ENCODE measurements at places on chromosomes 6 and 20.

DNA sequence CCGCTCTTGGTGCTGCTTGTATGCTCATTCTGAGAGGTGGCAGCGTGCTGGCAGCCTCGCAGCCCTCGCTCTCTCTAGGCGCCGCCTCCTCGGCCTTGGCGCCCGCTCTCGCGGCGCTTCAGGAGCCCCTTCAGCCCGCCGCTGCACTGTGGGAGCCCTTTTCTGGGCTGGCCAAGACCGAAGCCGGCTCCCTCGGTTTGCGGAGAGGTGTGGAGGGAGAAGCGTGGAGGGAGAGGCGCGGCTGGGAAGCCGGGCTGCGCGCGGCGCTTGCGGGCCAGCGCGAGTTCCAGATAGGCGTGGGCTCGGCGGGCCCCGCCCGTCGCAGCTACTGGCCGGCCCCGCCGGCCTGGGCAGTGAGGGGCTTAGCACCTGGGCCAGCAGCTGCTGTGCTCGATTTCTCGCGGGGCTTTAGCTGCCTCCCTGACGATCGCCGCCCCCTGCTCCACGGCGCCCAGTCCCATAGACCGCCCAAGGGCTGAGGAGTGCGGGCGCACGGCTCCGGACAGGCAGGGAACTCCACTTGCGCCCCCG is 19.5 kb upstream of the FAM8A1 start:
- DNase-seq: peak; percentile 45

GRCh38 chr20:37270576-37271420 is 9.2 kb upstream of the GHRH start:
- DNase-seq: no peak

DNA sequence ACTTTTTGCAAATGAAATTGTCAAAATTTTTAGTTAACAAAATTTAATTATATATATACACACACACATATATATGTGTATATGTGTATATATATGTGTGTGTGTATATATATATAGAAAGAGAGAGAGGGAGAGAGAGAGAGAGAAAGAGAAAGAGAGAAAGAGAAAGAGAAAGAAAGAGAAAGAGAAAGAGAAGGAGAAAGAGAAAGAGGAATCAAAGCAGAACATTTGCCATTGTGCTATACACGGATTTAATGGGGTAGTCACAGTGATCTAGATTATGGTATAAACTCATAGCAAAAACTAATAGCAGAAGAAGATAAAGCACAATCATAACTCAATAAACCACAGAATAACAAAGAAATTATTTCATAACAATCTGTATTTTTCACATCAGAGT is 126.7 kb downstream of the DST start:
- DNase-seq: no peak

DNA sequence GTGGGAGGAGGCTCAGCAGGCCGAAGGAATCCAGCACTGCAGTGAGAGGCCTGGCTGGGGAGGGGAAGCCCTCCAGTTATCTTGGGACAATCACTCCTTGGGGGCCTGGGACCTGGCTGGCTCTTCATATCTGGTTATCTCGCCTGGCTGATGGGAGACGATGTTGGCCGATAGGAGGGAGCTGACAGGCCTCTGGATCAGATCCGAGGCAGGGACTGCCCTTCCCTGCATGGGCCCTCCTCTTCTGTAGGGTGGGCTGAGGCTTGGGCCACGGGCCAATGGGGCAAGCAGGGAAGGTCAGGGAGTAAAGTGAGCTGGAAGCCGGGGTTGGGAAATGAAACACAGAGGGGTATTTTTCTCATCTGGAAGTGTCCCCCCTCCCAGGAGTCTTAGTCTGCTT is 25.2 kb downstream of the MANBAL start:
- no peak for DNase-seq

DNA sequence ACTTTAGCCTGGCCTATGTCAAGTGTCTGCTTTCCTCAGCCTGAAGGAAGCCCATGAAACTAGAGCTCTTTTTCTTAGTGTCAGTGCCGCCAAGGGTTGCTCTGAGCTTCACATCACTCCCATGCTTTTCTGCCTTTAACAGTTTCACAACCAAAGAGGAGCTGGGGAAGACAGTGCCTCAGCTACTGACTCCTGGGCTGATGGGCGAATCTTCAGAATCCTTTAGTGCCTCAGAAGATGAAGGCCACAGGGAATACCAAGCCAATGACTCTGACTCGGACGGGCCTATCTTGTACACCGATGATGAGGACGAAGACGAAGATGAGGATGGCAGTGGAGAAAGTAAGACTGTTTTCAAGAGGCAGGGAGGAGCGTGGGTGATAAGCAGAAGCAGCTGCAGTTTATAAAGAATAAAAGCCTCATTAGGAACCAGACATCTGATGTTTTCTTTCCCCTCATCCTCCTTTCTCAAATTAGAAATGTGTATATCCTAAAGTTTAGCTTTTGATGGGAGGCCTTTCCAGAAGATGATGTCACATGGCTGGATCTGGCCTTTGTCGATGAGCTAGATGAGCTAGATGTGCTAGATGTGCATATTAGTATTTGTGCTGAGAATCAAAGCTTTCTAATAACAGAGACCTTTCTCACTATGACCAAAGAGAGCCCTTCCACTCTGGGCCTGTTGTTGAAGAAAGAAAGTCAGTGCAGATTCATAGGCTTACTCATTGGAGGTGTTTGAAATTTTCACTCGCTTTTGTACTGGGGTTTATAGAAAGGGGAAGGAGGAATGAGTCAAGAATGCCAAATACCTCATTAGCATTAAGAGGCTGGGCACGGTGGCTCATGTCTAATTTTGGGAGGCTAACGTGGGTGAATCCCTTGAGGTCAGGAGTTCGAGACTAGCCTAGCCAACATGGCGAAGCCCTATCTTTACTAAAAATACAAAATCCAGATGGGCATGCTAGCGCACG is 70.7 kb upstream of the LTV1 start:
- DNase-seq: no peak

GRCh38 chr6:106005013-106005412 is 81.1 kb upstream of the PRDM1 start:
- no peak for DNase-seq

DNA sequence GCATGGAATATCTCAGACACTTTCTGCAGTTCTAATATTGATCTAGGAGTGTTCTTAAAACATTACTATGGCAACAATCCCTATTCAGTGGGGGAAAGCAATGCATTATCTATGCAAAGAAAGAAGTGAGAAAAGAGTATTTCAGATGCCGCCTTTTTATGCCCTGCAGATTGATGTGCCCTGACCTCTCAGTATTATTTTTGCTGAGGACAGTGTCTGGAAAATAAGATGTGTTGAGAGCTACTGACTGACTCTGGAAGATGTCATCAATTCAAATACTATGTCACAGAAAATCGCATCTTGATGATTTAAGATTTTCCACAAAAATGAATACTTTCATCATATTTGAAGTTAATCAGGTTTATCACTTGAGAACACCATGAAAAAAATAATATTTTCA is 22.9 kb upstream of the SPACA1 start:
- DNase-seq: no peak

DNA sequence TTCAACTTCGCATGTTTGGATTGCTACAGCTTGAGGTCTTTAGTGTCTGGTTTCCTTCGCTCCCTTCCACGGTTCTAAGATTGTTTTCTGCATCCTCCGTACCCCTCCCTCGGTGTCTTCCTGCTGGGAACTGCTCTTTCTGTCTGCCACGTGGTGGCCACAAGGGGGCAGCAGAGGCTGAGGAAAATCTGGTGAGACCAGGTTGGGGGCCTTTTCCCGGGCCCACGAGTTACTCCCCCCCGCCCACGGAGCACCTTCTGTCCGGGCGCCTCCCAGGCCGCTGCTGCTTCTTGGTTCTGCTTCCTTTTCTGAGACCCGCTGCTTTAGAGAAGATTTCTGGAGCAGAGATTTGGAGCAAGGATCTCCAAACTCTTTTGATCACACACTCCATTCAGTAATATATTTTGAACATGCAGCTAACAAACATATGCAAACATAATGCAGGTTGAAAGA is 21.1 kb upstream of the NOTCH4 start:
- peak; percentile 67 for DNase-seq

GRCh38 chr6:77620278-77620882 is 32.5 kb upstream of the MEI4 start:
- no peak for DNase-seq

DNA sequence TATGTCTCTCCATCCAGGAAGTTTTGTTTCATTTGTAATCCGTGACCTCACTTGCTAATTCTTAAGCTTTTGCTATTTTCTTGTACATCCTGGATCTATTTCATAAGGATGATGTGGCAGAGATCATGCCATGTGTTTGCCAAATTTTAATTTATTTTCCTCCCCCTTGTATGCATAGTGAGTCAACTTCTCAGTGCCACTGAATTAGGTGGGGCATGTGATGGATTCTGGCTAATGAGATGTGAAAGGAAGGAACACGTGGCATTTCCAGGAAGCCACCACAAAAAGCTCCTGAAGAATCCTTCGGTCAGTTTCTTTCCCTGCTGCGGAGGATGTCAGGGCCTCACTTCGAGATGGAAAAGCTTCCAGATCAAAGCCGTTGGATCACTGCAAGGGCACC is 86.2 kb upstream of the PRL start:
- no peak for DNase-seq

DNA sequence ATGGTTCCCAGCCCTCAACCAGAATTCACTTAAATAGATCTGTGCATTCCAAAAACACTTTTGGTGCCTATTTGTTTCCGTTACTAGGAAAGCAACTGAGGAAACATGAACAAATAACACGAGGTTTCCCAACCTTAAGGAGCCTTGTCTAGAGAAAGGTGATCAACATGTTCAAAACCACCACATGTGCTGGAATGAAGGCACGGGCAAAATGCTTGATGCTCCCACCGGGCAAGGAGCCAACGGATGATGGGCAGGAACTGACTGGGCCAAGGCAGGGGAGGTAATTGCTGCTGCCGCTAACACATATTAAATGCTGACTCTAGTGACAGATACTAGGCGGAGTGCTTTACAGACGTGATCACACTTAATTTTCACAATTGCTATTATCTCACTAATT is 2.5 kb downstream of the MYLK4 start:
- no peak for DNase-seq

- DNase-seq: no peak
These were observed 180.8 kb upstream of the CST7 start for GRCh38 chr20:24768201-24768636.

DNA sequence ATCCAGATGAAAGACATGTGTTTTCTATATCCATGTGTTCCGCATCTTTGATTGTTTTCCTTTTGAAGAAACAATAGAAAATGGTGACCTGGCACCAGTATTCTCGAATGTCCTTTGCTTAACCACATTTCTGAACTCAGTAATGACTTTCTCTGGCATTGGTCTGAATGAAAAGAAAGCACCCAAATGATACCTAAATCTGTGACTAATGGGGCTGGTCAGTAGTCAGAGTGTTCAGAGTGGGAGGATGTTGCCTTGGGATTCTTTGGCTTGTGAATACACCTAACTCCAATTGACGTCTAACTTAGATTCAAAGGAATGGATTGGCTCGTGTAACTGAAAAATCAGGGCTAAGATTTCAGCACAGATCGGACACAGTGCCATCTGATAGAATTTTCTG is 27.1 kb downstream of the PARD6B start:
- no peak for DNase-seq

DNA sequence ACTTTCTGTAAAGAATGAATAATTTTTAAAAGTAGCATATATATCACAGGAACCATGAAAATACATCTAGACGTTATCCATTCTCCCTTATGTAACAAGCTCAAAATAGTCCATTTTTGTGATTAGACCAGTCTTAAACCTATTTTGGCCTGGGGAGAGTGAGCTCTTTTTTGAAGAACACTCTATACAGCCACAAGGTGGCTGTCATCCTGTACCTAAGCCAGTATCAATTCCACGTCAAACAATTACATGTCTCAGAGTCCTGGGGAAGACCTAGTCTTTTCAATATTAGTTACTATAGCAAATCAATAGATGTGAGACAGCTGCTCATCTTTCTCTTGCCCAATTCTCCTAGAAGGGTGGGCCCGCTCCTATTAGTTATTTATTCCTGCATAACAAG is 28.4 kb downstream of the FBXO5 start:
- no peak for DNase-seq

DNA sequence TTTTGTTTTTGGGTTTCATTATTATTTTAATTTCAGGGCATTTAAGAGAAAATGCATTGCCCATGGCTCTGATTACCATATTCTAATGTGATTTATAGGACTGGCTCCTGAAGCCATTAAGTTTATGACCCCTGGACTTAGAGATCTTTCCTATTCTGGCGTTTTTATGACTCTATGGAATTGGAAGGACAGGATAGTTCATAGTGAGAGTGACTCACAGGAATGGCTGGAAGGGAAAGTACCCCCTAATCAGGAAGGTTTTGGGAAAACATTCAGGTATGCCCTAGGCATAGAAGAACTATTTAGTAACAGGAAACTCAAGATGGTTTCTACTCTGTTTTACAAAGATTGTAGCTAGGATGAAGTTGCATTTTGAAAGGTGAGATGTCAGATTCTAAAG is 108.6 kb upstream of the SLC2A12 start:
- no peak for DNase-seq

GRCh38 chr6:155778336-155778735 is 322.7 kb upstream of the NOX3 start:
- DNase-seq: no peak

GRCh38 chr6:111591370-111591900 is 14.2 kb downstream of the TRAF3IP2 start:
- DNase-seq: no peak

- no peak for DNase-seq
These were observed 48.4 kb upstream of the PTGIS start for GRCh38 chr20:49616154-49617007.

DNA sequence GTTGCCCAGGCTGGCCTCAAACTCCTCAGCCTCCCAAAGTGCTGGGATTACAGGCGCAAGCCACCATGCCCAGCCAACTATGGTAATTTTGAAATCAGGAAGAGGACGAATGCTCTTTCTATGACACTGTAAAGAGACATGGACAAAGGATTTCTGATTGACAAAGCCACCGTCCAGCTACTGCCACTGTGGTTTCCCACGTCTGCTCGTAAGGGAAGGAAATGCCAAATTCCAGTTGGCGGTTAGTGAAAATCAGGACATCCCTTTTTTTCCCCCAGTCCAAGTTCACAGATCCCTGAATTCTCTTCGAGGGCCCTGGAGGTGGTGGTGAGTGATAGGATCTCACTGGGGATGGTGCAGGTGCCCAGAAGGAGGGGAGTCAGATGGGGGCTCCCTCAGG is 31.2 kb downstream of the SNAI1 start:
- DNase-seq: no peak

GRCh38 chr6:54970337-54970736 is 123.8 kb downstream of the FAM83B start:
- DNase-seq: no peak

DNA sequence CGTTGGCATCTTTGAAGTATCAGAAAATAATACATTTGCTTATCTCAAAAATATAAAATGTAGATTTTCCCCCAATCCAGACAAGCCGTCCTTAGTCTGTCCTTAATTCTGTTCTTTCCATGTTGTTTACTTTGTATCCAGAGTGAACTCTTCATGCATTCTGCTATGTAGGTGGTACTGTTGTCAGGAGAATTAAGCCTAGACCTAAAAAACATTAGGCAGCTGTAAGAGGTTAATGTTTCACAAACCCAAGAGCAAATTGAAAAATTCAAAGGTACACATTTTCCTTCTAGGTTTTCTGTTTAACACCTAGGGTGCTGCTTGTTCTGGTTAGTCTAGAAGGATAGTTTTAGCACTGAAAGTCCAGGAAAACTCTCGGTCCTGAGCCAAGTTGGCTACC is 426.4 kb downstream of the QKI start:
- no peak for DNase-seq

- DNase-seq: peak; percentile 56
These were observed at the start of gene RREB1 for GRCh38 chr6:7107578-7108195. Gene RREB1, plus strand, starts transcription at chr6:7107961. Its CDS starts 73,951 bp downstream, at chr6:7181912.

- DNase-seq: no peak
These were observed 102.1 kb upstream of the NT5E start for GRCh38 chr6:85347812-85348211.

GRCh38 chr6:19691465-19692167 is 145.6 kb upstream of the ID4 start:
- DNase-seq: no peak

GRCh38 chr6:80129485-80129884 is 23.0 kb downstream of the BCKDHB start:
- DNase-seq: no peak

Data from stimulated activated CD4-positive, alpha-beta T cell treated with anti-CD3 and anti-CD28 coated beads, Interleukin-12 subunit alpha, Interleukin-12 subunit beta, amount 100 ng/mL, for 4 hours (primary cell).